NCI-H1694 treated with DMSO at 0.1 percent for 48 hours (cell line): ENCODE measurements at places on chromosomes 5 and 9.

DNA sequence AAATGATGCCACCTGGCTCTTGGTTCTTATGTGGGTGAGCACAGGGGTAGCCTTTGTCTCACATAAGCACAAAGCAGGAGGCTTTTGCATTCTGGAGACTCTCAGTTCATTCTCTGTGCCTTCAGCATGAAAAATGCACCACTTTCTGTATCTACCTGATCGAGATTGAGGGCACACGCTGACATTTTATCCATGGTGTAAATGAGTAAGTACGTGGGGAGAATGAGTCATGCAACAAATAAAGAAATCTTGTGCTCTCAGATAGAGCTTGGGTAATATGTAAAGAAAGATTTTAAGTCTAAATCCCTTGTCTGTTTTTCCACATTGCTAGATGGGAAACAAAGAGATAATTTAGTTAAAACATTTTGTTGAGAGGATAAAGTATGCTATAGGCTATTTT, 607.2 kb upstream of the WWC1 start:
- no peak for DNase-seq

GRCh38 chr5:39449591-39449990, 24.8 kb upstream of the DAB2 start:
- DNase-seq = no peak

DNA sequence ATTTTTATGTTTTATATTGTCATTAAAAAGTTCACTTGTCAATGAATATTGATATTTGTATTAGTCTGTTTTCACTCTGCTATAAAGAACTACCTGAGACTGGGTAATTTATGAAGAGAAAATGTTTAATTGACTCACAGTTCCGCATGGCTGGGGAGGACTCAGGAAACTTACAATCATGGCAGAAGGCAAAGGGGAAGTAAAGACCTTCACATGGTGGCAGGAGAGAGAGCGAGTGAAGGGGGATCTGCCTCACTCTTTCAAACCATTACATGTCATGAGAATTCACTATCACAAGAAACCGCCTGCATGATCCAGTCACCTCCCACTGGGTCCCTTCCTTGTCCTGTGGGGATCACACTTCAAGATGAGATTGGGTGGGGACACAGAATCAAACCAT, 27.4 kb downstream of the SRD5A1 start:
- DNase-seq = no peak

DNA sequence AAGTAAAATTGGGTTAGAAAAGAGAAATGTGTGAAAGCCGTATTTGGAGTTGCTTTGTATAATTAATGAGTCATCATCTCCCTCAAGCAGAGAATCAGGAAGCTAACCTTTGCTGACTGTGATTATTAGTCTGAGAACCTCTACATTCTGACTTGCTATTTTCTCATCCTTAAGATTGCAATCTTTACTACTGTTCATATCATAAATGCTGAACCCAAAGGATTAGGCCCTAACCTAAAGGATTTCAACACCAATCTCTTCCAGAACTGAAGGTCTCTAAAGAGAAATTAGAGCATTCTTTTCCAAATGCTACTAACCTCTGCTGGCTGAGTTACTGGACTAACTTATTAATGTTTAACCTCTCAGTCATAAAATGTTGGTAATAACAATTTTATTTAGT, 538.1 kb upstream of the MEF2C start:
- no peak for DNase-seq

GRCh38 chr5:135304352-135305221, 94.4 kb downstream of the MACROH2A1 start:
- no peak for DNase-seq

DNA sequence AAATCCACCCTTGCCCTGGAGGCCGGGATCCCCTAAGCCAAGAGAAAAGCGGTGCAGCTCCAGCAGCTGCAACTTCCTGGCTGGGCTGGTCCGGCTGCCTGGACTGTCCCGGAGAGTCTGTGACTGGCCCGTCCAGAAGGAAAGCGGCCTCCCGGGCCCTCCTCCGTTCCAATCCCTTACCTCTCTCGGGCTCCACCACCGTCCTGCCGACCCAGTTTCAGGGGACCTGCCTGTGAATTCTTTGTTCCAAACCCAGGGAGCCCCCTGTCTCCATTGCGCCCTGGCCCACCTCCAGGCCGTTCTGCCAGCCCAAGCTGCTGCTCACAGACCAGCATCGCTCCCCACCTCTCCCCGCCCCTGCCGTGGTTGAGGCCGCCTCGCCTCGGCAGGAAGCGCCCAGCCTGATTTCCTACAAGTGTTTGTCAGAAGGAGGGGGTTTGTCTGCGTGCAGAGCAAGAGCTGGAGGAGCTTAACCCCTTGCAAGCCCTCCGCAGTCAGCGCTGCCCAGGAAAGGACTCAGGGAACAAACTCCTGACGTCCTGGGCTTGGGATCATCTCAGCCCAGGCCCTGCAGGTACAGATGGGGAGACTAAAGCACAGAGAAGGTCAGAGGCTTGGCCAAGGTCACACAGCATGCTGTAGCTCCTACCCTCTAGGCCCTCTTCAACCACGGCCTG, at the start of gene AKNA:
Gene AKNA, minus strand, starts transcription at position 303 of the 677 bp plus-strand sequence. CDS start 6,649 bp downstream, outside the sequence.
- no peak for DNase-seq
